ENCODE measurements at places on chromosomes 13 and 19.

DNA sequence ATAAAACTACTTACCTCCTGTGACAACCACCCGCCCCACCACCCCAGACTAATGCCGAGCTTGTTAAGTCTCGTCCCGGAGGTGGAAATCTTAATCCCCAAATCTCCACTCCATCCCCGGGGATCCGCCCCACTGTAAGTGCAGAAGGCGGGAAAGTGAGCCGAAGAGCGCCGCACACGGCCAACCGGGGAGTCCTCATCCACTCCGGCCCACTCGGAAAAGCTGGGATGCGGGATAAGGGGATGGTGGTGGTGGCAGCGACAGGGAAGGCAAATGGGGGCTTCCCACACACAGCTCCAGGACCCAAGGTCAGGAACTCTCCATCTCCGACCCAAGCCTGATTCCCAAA lies 621 bp downstream of the FBL start:
- DNase-seq = no peak

- DNase-seq = no peak
These were observed 171.3 kb downstream of the NUFIP1 start for GRCh38 chr13:44818016-44818415.

DNA sequence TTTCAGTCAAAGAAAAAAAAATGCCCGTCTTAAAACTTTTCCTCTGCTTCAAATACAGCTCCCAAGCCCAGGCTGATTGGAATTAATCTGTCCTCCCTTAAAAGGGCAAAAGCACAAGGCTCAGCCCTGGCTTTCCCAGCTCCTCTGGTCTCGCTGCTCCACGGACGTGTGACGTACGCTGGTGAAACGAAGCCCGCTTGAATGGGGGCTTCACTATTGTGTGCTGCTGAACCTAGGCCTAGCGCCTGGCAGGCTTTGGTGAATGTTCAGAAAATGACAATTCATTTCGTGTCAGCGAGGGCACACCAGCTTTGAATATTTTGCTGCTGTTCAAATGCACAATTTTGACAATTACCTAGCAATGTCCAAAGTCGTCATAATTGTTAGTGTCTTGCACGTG lies 615 bp upstream of the ZNF135 start:
- DNase-seq = no peak

DNA sequence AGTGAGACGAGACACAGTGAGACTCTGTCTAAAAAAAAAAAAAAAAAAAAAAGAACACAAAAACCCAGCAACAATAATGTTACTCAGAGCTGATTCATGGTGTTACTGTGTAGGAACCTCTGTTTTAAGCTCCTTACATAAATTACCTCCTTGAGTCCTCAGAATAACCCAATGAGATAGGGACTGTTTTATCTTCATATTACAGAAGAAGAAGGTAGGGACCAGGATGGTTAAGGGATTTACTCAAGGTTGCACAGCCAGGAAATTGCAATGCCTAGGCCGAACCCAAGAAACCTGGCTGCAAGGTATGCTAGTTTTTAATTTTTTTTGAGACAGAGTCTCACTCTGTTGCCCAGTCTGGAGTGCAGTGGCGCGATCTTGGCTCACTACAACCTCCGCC lies 1.5 kb upstream of the DAND5 start:
- DNase-seq = no peak

DNA sequence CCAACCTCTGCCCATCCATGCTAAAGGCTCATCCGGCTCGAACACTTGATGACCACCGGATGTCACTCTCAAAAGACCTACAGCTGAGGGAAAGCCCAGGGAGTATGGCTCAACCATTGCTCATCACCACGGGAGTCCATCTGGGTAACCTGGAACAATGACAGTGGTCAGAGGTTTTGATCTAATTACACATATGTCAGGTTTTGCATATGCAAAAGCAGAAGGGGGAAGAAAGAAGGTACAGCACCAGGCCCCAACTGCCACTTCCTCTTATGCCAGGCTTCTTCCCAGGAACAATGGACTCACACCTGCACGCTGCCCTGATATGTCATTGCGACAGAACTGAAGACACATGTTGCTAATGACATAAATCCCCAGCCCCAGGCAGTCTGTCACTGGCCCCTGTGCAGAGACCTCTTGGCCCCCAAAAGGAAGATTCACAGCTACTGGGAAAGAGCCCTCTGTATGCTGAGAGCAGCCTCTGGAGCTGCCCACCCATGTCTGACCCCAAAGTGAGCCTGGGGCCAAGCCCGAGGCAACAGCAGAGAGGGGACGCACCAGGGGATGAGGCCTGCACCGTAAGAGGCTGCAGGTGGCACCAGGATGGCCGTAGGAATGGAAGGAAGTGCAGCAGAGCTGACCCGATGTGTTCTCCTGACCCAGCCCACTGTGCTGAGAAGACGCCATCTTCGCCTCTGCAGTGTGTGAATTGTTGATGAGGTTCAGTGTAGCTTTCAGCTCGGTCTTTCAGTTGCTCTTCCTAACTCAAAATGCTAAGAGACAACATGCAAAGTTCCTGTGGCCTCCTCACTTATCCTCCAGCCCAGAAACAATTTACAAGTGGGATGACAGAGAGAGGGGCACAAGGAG lies 26.3 kb downstream of the EPS15L1 start:
- DNase-seq = no peak

GRCh38 chr13:109160887-109161669 lies 531.7 kb downstream of the MYO16 start:
- no peak for DNase-seq

DNA sequence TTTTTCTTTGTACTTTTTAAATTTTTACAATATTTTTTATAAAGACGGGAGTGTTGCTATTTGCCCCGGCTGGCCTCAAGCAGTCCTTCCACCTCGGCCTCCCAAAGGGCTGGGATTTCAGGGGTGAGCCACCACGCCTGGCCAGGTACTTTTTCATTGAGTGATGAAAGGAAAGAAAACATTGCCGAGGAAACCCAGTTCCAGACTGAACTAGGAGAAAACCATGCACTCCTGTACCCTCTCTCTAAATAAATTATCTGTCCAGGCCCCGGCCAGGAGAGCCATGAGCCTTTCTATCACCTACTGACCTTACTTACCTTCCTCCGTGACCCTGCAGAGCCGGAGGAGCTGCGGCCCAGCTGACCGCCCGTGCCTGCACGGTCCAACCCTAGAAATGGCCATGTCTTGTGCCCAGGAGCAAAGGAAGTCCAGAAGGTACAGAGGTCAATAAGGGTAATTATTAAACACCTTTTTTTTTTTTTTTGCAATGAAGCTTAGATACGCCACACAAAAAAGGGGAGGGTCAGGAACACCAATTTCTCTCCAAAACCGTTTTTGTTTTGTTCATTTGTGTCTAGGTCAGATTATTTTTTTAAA lies at the start of gene SLC7A9:
SLC7A9 (minus strand) TSS at position 399 of the 597 bp plus-strand sequence. CDS start 1,233 bp downstream, outside the sequence.
- DNase-seq = no peak

- DNase-seq = no peak
These were observed 12.1 kb downstream of the C19orf12 start for GRCh38 chr19:29702963-29703320.

GRCh38 chr19:7004313-7004931 lies 16.8 kb downstream of the MBD3L2B start:
- DNase-seq = no peak

DNA sequence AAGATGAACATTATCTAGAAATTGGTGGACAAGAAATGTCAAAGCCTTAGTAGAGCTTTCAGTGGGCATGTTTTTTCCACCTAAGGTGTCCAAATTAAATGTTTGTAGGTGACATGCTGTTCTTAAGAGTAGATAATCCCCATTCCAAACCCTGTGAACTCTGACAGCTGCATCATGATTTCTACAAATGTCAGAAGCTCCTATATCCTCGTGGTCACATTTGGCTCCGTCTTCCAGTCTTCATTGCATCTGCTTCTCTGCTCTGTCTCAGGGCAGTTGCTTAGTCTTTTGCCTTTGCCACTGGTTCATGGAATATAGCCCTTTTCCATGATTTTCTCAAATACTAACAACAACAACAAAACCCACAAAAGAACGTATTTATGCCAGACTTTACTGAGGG lies 234.5 kb downstream of the DLEU7 start:
- no peak for DNase-seq

DNA sequence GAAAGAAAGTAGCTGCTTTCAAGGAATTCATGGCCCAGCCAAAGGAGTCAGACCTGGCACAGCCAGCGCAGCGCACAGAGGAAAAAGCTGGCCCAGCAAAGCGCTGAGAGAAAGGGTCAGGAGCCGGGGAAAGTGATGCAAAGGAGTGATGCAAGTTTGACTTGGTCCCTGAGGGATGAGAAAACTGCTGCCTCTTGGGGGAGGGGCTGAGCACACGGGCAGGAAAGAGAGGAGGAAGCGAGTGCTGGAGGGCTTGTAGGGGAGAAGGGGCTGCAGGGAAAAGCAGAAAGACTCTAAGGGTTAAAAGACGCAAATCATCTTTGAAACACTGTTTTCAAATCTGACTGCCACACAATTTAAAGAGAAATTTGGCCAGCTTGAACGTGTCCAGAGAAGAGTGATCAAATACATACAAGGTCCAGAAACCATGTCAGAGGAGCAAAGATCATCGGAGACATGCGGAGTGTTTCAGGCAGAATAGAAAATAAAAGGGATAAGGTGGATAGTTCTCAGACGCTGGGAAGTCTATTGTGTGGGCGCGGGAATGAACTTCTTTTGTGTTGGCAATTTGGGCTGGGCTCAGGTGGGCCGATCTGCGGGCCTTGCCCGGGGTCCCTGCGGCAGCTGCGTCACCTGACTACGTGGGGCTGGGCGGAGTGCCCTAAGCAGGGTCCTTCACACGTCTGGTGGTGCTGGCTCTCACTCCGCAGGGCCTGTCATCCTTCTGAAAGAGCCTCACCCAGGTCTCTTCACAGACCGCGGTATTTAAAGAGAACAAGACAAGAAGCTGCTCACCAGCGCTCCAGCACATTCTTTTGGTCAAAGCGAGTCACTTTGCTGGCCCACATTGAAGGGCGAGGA lies 18.1 kb downstream of the N4BP2L1 start:
- no peak for DNase-seq

- DNase-seq = no peak
These were observed 19.9 kb downstream of the OR7A5 start for GRCh38 chr19:14814982-14815652.

GRCh38 chr13:50162001-50162400 lies 146.8 kb downstream of the KCNRG start:
- DNase-seq = no peak

- no peak for DNase-seq
These were observed 2.0 kb upstream of the KLF16 start for GRCh38 chr19:1865172-1866010.

DNA sequence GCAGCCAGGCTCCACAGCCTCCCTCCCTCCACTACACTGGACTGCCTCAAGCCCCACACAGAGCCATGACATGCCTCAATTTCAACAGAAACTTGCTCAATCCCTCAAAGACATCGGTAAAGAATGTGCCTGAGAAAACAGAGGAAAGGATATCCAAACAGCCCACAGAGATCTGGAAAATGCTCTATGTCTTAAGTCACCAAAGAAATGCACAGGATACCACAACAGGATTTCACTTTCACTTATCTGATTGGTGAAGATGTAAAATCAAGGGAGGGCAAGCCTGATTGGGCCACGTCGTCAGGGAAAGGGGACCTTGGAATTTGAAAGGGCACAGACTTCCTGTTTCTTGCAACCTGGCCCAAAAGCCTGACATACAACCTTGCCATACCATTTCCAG lies 14.2 kb downstream of the CACNA1A start:
- DNase-seq = no peak

- DNase-seq = no peak
These were observed 10.2 kb downstream of the OXGR1 start for GRCh38 chr13:96984051-96984508.

DNA sequence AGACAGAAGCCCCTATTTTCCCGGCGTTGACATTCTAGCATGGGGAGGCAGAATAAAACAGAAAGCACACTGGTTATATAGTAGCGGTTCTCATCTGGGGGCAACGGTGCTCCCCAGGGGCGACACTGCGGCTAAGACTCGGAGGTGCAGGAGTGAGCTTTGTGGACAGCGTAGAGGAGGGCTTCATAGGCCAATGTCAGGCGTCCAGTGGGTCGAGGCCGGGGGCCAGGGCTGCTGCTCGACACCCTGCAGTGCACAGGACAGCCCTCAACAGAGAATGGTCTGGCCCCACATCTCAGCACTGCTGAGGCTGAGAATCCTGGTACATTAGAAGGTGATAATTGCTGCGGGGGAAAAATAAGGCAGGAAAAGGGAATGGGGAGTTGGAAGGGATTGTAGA lies 1.5 kb downstream of the ZNF628 start:
- no peak for DNase-seq

GRCh38 chr13:113786262-113786841 lies 27.3 kb downstream of the TMEM255B start:
- no peak for DNase-seq

DNA sequence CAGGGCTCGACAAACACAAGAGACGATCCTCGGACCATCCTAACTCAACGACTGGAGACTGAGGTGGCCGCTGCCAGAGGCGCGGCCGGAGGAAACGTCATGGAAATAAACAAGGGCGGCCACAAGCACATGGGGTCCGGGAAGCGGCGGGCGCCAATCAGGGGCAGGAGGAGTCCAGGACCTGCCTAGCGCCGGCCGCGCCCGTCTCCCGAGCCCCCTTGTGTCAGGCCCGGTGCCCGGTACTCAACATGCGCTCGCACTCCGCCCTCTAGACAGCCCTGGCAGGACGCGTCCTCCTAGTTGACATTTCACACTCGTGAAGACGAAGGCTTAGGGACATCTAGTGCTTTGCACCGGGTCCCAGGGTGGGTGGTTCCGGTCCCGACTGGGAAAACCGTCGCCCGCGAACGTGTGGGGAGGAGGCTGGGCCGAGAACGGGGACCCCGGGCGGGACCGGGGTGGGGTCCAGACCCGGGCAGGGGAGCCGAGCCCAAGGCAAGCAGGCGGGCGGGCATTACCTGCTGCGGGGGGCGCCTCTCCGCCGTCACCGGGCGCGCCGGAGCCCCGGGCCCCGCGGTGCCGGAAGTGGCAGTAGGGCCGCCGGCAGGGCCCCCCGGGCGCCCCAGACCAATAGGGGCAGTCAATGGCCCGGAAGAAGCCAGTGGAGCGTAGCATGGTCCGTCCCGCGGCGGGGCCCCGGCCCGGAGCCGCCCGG lies 442 bp downstream of the REXO1 start:
- DNase-seq = no peak

DNA sequence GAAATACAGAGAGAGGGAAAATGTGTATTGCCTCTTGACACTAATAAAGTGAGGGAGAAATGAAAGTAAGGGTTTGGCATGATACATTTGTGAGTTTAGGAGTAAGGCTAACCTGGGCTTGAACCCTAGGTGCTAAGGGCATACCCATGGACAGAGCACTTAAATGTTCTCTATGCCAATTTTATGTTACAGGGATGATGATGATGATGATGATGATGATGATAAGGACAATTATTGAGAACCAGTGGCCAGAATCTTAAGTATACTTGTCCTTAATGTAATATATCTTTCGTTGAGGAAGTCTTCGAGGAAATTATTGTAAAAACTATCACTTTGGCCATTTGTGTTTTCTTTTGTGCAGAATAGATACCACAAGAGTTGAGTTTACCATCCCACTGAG lies 33.2 kb downstream of the DPY19L3 start:
- no peak for DNase-seq

GRCh38 chr13:72590091-72590740 lies 137.2 kb downstream of the MZT1 start:
- no peak for DNase-seq

Data from activated CD4-positive, alpha-beta T cell treated with anti-CD3 and anti-CD28 coated beads, Interleukin-2, amount 50 U/mL, for 24 hours (primary cell).